ENCODE measurements at places on chromosomes 2 and 18.

GRCh38 chr2:54595999-54596902 lies 127.2 kb upstream of the EML6 start:
- no peak for DNase-seq

GRCh38 chr2:16249246-16250055 lies 309.1 kb downstream of the MYCN start:
- DNase-seq = no peak

GRCh38 chr18:47215554-47216138 lies 35.8 kb downstream of the SKOR2 start:
- DNase-seq = peak; percentile 44

- no peak for DNase-seq
Observed at GRCh38 chr2:83531206-83531826, 927.8 kb downstream of the SUCLG1 start.

- no peak for DNase-seq
Observed at GRCh38 chr18:52394602-52395001, 54.6 kb downstream of the DCC start.

GRCh38 chr18:67621906-67622305 lies 105.4 kb upstream of the DSEL start:
- DNase-seq = no peak
